ENCODE measurements at places on chromosomes 2 and 18. TPM values are rescaled to one million over a fixed set of nuclear protein-coding genes. Genes with fewer than 3 reads are reported as not detected.

GRCh38 chr18:35424356-35424755, 47.2 kb upstream of the ZNF396 start:
- no peak for DNase-seq

- DNase-seq, result no peak
These were observed 7.2 kb upstream of the DCTN1 start for GRCh38 chr2:74387346-74387745.

- DNase-seq, result no peak
These were observed 96.2 kb downstream of the MRPS9 start for GRCh38 chr2:105134081-105134480.

- DNase-seq, result no peak
These were observed 12.8 kb upstream of the SCN9A start for GRCh38 chr2:166388481-166389070.

XDH gene
- 2.2 TPM for total RNA-seq

DNA sequence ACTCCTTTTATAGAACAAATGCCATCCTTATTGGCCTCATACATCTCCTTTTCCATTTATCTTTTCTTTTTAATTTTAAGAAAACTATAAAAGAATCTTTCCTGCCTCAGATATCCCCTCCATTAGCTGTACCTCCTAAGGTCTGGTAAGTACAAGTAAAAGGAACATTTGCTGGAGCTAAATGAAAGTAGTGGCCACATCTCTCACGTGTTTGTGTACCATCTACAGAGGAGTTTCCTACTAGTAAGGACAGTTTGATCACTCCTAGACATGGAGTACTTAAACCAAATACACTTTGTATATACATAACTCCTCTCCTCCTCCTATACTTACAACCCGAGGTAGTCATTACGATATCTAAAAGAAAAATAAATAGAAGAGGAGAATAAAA, 504.8 kb downstream of the LRRTM4 start:
- DNase-seq, result no peak

STPG4 gene
- not detected for total RNA-seq

- DNase-seq, result no peak
These were observed 115.7 kb upstream of the OSR1 start for GRCh38 chr2:19474128-19474527.

- no peak for DNase-seq
These were observed 14.5 kb upstream of the ST8SIA3 start for GRCh38 chr18:57337890-57338289.

DNA sequence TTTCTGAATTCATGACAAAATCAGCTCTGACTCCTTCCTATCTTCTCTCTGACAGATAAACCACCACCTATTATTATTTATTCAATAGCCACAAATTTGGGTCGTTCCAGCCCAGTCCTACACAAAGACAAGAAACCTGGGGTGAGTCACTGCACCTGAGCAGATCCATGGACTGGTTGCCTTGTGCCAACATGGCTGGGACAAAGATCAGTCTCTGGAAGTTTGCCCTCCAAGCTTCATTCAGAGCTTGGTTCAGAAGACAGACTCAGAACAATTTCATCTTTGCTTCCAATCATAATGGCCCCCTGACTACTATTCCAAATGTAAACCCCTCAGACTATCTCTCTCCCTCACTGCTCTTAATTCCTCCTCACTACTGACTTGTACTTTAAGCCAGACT, 9.6 kb upstream of the EXOC6B start:
- no peak for DNase-seq

NOSTRIN gene
- total RNA-seq, result 3.1 TPM

DNA sequence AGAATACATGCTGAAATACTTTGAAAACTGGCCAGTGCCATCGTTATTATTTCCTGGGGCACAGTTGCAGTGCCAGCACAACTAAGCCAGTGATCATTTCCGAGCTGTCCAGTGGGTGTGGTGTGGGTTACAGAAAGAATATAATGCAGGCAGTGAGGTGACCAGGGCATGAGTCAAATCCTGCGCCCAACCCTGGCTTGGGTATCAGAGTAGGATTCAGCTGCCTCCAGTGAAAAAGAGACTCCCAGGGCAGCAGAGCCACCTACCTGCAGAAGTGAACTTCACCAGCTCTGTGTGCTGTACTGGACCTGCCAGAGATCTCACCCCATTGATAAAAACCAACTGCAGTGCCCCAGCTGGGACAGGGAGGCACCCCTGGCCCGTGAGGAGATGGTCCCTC, 18.0 kb downstream of the SLC9A2 start:
- DNase-seq, result no peak

GRCh38 chr2:64391940-64392339, 62.0 kb upstream of the LGALSL start:
- no peak for DNase-seq

DNA sequence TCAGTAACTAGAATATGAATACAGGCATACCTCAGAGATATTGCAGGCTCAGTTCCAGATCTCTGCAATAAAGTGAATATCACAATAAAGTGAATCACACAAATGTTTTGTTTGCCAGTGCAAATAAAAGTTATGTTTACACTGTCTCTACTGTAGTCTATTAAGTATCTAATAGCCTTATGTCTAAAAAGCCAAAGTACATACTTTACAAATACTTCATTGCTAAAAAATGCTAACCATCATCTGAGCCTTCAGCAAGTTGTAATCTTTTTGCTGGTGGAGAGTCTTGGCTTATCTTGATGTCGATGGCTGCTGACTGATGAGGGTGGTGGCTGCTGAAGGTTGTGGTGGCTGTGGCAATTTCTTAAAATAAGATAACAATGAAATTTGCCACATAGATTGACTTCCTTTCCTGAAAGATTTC, 159.4 kb downstream of the MYO1B start:
- no peak for DNase-seq

DNA sequence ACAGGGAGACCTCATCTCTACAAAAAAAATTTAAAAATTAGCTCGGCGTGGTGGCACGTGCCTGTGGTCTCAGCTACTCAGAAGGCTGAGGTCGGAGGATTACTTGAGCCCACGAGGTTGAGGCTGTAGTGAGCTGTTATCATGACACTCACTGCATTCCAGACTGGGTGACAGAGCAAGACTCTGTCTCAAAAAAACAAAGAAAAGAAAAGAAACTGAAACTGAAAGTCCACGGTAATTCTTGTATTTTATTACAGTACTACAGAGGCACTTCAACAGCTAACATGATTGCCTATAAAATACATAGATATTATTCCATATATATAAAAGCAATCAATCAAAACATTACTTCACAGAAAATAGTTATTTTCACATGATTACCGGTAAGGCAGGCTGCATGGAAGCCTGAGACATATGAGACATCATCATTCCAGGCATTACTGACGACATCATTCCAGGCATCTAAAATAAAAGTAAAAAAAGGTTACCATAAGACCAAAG, 23.1 kb downstream of the PRPF40A start:
- no peak for DNase-seq

All from epithelial cell of proximal tubule (primary cell).